Ascending aorta (tissue), 2 donors: ENCODE measurements at places on chromosomes 16 and 17. TPM values are rescaled to one million over a fixed set of nuclear protein-coding genes. Genes with fewer than 3 reads are reported as not detected.

GRCh38 chr16:72875291-72876031, 172.5 kb downstream of the ZFHX3 start:
- DNase-seq = no peak

- DNase-seq = no peak
Measured at GRCh38 chr16:75266738-75267630, 15.6 kb upstream of the BCAR1 start.

DNA sequence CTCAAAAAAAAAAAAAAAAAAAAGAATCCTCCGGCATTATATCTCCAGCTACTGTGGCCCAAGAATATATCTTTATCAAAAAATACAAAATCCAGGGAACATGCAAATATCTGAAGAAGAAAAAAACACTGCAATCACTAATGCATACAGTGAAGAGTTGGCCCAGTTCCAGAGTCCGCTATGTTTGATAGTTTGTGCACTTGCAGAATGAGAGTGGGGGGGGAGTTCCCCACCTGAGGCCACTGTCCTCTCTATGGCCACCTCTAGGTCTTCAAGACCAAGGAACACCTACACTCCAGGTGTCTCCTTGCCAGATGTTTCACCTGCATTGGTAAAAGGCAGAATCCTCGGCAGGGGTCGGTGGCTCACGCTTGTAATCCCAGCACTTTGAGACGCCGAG, 4.0 kb downstream of the ZNF785 start:
- no peak for DNase-seq

GRCh38 chr17:52824542-52824941, 666.0 kb upstream of the CA10 start:
- DNase-seq = no peak

- DNase-seq = no peak
Measured at GRCh38 chr17:70344386-70345060, 175.2 kb downstream of the KCNJ2 start.

DNA sequence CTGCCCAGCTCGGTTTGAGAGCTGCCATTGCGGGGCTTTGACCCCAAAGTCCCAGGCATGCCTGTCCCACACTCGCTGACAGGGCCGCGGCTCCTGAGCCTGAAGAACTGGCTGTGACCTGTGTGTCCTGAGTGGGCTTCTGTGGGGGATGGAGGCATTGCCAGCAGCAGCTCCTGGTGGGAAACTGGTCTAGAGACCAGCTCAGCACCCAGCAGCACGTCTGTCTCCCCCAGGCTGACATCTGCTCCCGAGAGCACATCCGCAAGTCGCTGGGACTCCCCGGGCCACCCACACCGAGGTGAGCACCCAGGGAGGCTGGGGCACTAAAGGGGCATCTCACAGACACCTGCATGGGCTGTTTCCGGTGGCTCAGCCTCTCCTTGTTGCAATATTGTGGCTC, 13.4 kb downstream of the ENDOV start:
- no peak for DNase-seq

DNA sequence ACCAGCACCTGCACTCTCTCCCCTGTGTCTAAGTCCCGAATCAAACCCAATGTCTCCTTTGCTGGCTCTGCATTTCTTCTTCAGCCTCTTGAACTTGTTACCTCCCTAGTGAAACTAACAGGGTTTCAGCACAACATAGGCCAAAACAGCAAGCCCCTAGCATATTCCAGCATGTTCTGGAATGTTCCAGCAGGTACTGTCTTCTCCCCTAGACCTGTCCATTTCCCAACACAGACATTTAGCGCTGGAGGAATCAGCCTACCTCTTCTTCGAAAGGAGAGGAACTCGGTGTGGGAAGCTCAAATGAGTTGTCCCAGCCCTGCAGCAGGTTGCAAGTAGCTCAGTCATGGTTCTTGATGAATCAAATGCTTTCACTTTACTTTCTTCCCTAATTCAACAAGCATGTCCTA, 47.1 kb downstream of the LITAF start:
- DNase-seq = no peak

DNA sequence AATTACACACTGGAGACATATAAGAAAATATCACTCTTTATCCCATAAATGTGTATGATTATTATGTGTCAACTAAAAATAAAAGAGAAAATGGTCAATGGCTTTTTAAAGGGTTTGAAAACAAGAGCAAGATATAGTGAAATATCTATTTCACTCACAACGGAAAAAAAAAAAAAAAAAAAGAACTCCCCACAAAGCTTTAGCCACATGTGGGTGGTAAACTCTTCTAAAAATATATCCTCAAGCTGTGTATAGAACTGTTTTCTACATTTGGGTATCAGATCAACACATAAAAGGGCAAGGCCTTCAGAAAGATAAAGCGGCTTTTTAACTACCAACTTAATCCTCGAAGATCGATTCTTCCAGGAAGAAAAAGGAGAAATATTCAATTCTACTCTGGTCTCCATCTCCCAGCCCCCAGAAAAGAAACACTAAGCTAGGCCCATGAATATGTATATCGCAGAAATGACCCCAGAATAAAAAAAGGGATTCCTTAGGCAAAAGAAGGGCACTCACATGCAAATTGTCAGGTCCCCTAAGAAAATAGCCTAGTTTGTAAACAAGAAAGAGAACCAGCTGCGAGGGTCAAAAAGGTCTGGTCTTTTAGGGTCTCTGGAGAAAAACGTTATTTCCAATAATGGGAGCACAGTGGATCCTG, 4.4 kb downstream of the LITAF start:
- no peak for DNase-seq

DNA sequence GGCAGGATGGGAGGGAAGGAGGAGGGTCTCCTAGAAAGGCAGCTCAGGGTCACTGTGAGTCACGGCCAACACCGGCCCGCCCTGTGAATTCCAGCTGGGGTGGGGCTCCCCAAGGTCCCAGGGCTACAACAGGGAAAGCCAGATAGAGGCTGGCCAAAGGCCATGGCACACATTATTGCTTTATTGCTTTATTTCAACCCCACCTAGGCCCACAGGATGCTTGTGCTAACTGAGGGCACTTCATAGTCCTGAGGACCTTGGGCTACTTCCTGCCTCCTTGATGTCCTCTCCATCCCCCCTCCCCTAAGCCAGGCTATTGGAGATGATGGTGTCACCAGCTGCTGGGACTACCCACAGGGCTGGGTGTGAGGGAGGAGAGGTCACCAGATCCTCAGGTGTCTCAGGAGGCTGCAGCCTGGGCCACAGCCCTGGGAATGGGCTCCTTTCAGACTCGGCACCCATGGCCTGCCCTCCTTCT, 26.1 kb downstream of the LRRC75A start:
- DNase-seq = no peak

DNA sequence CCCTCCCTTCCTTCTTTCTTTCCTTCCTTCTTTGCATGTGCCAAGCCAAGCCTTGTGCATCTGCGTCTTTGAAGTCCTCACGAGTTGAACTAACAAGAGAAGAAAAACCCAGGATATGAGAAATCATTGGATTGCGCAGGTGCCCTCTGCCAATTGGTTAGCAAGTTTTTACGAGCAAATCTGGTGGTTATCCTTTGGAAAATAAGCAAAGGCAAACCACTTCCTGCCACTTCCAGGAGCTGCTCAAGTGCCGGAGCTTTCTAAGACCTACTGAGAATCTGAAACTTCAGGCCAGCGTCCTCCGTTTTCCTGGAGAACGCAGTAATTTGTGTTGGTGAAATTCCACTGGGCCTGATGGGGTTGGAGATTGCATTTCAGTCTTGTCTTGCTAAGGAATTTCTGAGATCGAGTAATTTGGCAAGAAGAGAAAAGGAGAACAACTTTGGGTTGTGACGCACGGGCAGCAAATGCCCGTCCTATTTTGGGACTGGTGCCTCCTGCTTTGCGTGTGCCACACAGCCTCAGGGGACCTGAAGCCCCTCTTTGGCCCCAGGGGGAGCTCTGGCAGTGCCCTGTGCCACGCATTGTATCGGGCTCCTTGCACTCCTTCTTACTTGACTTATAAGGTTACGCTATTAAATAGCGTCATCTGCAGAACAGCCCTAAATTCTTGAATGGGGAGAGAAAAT, 56.4 kb downstream of the CMIP start:
- DNase-seq = no peak

GRCh38 chr16:65843941-65844340, 522.5 kb upstream of the CDH5 start:
- DNase-seq = no peak

DNA sequence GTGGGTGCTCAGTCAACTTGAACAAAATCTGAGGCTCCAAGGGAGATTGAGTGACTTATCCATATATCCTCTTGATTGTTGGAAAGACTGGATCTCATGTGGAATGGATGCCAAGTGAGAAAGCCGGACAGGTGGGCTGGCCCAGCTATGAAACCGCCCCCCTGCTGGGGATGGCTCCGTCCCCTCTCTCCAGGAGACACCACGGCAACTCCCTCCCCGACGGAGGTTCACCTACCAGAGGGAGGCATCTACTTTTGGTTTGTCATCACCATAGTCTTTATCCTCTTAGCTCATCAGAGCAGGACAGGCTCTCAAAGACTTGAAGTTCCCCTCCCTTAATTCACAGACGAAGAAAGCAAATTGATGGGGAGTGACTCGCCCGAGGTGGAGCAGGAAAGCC, 1.8 kb upstream of the ALG1 start:
- no peak for DNase-seq

GRCh38 chr17:42477173-42477572, 18.5 kb downstream of the ATP6V0A1 start:
- no peak for DNase-seq

GRCh38 chr17:27550974-27551505, 79.9 kb upstream of the LGALS9 start:
- no peak for DNase-seq

DNA sequence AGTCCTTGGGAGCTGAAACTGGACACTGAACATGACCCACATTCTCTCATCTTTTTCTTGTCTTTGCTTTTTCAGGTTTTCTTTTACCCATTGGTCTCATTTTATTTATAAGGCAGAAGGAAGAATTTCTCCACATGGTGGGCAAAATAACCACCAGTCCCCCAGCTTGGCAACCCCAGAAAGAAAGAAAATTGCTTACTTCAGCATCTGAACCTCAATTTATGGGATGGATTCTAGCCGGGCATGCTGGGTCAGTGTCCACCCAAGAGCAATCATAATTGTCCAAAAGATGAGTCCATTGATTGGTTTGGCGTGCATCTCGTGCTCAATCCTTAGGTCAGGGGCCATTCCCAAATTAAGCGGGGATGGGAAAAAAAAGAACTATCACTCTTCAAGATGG, 163.7 kb downstream of the TMEM114 start:
- no peak for DNase-seq

DNA sequence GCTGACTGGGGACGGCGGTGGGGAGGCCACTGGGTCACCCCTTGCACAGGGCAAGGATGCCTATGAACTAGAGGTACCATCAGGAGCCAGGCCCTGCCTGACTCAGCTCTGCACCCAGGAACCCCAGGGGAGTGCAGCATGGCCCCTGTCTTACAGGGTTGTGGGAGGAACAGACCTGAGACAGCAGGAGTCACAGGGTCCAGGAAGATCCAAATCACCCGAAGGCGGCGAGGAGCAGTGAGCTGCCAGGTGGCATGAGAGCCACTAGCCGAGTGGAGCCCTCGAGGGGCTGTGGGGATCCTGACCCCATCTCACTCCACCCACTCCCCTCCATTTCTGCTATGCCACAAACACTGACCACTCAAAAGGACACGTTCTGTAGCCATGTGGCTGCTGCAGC, 30.8 kb downstream of the PLD6 start:
- no peak for DNase-seq

GRCh38 chr16:16108759-16109158, 114.5 kb downstream of the ABCC6 start:
- no peak for DNase-seq

DNA sequence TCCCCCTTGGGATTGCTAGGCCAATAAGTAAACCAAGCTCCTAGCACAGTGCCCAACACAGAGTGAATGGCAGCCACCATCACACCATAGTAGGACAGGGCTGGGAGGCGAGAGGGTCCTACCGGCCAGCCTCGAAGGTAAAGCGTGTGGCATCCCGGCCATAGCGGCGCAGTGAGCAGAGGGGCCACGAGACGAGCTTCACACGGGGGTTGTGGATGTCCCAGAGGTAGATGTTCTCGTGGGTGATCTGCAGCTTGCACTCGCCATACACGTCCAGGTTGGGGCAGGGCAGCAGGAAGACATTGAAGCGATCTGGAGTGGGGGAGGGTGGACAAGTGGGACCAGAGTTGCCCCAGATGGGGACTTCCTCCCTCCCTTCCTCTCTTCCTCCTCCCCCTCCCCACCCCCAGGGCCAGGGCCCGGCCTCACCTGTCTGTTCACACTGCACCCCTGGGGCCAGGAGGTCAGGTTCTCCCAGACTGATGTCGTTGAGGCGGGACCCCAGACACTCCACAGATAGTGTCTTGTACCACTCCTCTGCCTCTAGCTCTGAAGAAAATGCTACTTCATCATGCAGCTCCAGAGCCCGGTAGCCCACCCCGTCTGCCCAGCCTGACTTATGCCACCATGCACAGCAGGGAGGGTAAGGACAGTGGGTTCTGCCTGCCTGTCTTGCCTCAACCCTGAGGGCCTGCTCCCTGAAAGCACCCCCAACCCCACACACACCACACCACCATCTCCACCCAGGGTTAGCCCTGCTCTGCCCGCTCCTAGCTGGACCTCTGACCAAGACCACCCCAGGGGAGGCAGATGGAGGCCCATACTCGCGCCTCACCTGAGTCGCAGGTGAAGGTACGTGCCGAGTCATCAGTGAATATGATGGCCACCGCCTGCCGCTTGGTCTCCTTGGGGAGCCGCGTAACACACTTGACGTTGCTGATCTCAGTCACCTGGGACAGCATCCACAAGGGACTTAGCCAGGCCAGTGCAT, 11.3 kb downstream of the DOK4 start:
- no peak for DNase-seq

- DNase-seq = peak; percentile 86
Measured at GRCh38 chr17:76527430-76528111, 9.9 kb downstream of the CYGB start.

DNA sequence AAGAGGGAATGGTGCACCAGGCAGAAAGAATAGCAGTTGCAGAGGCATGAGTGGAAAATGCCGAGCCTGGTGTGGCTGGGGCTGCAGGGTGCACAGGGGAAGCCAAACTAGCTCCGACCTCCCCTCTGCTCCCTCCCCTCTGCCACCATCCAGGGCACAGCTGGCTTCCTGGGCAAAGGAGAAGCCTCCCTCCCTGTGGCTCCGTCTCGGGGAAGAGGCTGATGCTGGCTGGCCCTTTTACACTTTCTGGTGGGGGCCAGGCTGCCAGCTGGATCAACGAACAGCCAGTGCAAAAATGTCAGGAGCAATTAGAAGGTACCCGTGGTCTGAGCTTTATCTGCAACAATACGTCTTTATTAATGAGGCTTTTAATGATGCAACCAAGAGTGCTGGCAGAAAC, 37.1 kb upstream of the KCNJ12 start:
- DNase-seq = peak; percentile 41

- peak; percentile 86 for DNase-seq
Measured at GRCh38 chr16:24645739-24646645, 83.5 kb upstream of the TNRC6A start.

GRCh38 chr16:85191341-85191965, 79.2 kb upstream of the CIBAR2 start:
- no peak for DNase-seq

RNU2-1 gene
- total RNA-seq = not detected

NPIPA8 gene
- not detected for total RNA-seq

RAB34 gene
- total RNA-seq = 172 TPM

SSTR5 gene
- total RNA-seq = not detected

ADAM11 gene
- total RNA-seq = not detected

CX3CL1 gene
- total RNA-seq = 251 TPM

EMP2 gene
- 49.2 TPM for total RNA-seq

SP6 gene
- total RNA-seq = 0.11 TPM

PPM1E gene
- 0.11 TPM for total RNA-seq

CLDN9 gene
- not detected for total RNA-seq

SLC12A3 gene
- total RNA-seq = not detected

EVPLL gene
- not detected for total RNA-seq

BCO1 gene
- total RNA-seq = not detected

C17orf50 gene
- not detected for total RNA-seq

HIC1 gene
- 131 TPM for total RNA-seq
